Left lobe of liver (tissue), 2 donors: ENCODE measurements at places on chromosomes 7 and 10.
A peak's percentile ranks its signal among the peaks of the same experiment; 100 is the strongest.

DNA sequence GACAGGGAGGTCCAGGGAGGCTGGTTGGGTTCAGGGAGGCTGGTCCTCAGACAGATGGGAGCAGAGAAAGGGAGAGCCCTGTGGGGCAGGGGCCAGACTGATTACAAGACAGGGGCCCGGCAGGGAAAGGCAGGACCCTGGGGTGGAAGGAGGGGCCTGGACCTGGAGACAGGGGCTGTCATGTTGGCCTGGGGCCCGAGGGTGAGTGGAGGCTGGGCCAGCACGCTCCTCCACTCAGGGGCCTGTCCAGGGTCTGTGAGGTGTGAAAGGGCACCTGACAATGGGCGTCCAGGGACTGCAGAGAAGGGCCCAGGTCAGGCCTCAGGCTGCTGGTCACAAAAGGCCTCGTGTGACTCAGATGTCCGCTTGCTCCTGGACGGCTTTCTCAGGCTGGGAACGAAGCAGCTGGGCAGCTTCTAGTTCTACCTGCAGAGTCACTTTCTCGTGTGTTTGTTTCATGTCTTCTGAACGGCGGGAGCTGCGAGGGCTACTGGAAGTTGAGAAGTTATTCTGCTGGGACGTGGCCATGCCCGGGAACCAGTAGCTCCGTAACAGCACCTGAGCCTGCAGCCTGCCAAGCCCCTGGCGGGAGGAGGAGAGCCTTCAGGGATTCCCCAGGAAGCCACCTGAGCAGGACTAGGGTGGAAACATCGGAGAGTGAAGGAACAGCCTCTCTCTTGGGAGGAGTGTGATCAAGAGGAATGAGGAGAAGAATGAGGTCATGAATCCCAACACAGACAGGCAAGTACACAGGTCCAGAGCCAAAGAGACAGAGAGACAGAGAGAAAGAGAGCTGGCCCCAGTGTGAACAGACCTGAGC lies 65.8 kb downstream of the KLF6 start:
- no peak for DNase-seq

DNA sequence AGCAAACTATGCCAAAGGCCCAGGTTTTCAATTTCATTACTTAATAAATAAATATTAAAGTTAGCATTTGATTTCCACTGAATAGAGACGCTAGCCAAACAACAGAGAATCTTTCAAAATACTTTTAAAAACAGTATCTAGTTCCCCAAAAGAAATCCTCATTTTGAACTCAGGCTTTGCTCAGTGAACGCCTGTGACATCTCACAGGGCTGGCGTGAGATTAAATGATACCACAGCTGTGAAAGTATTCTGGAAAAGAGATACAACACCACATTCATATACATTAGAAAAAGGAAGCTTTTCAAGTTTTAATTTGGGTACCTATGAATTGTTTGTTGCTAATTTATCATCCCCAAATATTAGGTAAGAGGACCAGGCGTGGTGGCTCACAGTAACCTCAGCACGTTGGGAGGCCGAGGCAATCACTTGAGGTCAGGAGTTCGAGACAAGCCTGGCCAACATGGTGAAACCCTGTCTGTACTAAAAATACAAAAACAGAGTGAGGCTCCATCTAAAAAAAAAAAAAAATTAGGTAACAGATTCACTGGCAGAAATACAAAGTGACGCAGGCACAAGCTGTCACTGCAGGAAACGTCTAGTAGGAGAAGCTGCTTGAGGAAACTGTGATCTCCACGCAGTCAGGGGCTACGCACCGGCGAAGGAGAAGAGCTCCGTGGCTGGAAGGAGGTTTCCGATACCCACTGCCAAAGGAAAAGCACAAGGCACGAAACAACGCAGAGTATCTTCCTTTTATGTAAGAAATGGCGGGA lies 50.0 kb downstream of the AMZ1 start:
- peak; percentile 41 for DNase-seq

DNA sequence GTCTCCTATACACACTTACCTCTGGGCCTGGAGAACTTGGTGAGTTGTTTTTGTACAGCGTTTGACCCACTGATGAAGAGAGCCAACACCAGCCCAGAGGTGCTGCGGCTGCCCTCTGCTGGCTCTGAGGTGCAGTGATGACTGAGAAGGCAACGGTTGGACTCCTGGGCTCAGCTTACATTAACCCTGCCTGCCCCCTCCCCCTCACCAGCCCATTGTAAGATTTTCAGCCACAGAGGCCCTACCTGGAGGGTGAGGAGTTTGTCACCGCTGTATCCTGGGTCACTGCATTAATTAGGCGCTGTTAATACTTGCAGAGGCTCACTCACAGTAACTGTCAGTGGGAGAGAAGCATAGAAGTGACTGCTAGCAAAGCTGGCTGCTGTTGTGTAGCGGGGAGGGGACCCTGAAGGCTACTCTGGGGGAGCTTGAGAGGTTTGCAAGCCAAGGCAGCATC lies 19.0 kb upstream of the ANKRD2 start:
- peak; percentile 70 for DNase-seq

- no peak for DNase-seq
Observed at GRCh38 chr10:112532956-112533355, 85.9 kb downstream of the VTI1A start.

DNA sequence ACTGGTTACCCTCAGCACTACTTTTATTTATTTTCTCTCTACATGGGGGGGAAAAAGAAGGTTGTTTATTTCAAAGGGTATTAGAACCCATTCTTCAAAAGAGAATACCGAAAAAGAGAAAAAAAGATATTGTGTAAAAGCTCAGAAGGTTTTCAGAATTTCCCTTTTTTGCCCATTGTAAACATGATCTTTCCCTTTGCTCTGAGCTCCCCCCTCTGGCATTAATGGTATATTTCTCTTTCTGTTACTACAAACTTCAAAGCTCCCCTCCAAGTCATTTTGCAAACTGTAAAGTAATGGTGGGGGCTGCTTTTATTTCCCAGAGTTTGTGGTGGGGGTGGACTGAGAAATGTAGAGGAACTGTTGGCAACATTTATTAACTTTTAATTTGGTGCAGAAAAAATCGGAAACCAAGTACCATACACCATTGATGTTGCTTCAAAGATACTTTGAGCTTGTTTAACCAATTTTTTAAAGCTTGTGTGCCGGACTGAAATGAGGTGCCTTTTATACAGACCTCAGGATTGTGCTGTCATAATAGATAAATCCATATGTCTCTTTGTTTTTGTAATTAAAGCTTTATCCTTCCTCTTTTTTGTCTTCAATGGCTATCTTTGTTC lies 181.5 kb downstream of the EXOC4 start:
- DNase-seq: no peak

DNA sequence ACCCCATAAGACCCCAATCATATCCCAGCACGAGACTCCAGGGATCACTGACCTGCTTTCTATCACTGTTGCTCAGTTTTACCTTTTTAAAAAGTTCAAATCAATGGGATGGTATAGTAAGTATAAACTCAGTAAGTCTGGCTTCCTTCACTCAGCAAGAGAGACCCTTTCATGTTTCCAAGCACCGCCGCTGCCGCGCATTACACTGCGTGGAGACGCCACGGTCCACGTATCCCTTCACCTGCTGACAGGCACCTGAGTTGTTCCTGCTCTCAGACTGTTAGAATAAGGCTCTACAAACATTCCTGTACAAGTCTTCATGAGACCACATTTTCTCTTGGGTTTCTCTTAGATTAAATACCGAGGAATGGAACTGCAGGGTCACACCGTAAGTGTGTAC lies 28.3 kb downstream of the MAD1L1 start:
- no peak for DNase-seq
